Stimulated activated CD4-positive, alpha-beta T cell treated with anti-CD3 and anti-CD28 coated beads, Interleukin-4, amount 100 ng/mL, for 24 hours (primary cell): ENCODE measurements at places on chromosomes 1 and 21.

GRCh38 chr1:68633141-68633919, 136.4 kb upstream of the DEPDC1 start:
- no peak for DNase-seq

DNA sequence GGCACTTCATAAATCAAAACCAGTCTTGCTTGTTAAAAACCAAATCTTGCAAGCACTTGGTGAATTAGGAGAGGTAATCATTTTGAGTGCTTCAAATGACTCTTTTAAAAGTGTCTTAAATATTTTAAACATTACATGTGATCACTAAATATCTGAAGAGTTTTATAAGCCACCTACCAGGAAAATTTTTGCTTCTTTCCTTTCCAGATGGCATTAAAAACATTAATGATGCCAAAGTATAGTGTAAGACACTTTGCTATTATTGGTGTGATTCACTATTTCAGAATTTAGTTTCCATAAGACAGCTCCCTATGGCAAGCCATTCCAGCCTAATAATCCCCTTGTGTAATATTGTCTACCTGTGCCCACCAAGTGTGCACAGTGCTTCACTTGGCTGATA, 548.8 kb upstream of the ADAMTS5 start:
- DNase-seq, result no peak

DNA sequence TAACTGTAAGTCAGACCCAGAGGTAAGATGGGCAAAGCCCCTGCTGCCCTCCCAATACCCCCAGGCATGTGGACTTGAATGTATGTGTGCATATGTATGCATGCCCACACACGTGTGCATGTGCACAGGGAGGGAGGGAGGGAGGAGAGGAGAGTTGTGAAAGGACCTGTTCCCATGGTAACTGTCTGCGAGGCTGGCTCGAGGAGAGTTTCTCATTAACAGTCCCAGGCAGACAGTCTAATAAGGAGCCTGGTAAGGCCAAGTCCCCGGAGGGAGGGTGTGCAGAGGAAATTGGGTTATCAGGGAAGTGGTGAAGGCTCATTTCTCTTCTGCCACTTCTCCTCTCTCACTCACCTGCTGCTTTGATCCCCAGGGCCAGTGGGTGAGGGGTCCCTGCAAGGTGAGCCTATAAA, 74.9 kb downstream of the NFASC start:
- DNase-seq, result no peak

- no peak for DNase-seq
These were observed 181.9 kb downstream of the PSMG1 start for GRCh38 chr21:39001341-39001740.

GRCh38 chr1:32893198-32894018, 7.1 kb downstream of the HPCA start:
- no peak for DNase-seq

GRCh38 chr1:41184446-41184845, 57.7 kb downstream of the SCMH1 start:
- no peak for DNase-seq
